Stimulated activated CD8-positive, alpha-beta memory T cell treated with anti-CD3 and anti-CD28 coated beads, Interleukin-4, amount 100 ng/mL, for 1 hour (primary cell): ENCODE measurements at places on chromosomes 5 and 9.

GRCh38 chr9:33924978-33925797 is 108.2 kb downstream of the UBE2R2 start:
- DNase-seq = no peak

DNA sequence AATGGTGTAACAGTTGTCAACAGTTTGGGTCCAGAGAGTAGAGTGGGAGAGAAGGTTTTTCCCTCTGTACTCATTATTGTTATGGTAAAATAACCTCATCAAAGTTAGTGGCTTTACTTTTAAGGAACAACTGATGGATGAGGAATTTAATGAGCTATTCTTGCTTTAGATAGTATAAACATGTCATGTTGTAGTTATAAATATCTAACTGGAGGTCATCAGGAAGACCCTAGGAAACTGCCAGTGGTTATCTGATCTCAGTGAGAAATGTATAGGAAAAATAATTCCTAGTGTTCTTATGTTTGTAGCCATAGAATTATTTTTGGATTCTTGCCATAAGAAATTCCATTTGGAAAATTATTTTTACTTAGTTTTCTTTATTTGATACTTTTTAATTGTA is 4.1 kb downstream of the ERCC6L2 start:
- DNase-seq = no peak

- no peak for DNase-seq
Observed at GRCh38 chr9:36878986-36879982, 154.8 kb downstream of the PAX5 start.

DNA sequence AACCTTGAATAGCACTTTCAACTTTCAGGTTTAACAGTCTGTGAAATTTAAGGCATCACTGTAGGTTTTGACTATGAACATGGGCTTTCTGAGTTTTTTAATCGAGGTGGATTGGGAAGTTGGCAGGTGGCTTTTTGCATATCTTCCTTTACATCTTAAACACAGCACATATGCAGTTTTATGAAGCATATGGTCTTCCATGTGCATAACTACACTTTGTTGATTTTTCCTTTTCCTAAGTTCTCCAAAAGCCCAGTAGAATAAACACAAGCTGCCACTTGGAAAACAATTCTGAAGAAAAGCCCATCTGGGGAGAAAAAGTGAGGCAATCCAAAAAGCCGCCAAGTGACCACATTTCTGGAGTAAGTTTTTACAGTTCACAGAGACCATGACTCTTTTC is 236.5 kb upstream of the IL12B start:
- no peak for DNase-seq

DNA sequence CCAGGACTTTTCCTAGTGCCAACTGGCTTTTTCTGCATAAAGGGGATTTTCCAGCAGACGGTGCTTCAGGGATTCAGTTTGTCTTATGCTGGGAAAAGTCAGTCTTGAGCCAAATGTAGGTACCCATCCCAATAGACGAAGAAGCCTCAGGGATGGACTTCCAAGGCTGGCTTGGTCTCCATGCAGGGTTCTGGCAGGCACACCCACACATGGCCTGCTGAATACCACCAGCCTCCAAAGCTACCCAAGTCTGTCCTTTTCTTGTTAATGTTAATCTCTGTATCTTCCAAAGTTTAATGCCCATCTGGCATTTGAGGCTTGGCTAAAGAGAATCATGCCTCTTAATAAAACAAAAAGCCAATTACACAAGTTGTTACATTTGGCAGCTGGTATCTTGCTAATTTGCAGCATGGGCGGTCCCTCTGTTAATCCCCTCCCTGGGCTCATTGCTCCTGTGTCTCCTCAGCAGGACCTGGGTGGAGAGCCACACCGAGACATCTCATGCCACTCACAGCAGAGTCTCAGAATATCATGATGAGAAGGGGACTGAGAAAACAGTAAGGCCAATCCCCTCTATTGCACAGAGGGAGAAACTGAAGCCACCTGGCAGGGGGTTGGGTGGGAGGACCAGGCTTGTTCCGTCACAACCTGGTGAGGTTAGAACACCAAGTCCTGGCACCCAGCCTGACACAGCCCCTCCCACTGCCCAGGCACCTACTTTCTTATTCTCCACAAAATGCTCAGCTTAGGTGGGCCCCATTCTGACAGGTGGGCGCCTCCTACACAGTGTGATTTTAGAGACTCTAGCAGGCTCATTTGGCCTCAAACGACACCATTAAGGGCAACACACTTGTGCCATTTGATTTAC is 243.2 kb downstream of the FSTL4 start:
- DNase-seq = no peak

DNA sequence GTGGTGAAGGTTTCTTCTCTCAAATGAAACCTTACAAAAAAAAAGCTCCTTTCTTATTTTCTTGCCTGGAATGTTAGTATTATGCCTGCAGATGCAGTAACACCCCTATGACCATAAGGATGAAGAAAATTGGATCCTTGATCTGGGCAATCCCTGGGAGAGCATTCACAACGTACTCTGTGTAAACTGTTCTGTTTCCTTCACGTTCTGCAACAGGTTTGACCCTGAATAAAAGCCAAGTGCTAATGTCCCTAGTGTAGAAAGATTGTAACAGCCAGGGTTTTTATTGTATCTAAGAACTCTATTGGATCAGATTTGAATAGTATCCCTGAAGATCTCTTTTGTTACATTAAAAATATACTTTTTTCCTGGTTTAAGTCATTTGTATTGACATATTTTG is 1639.6 kb upstream of the ACO1 start:
- DNase-seq = no peak

DNA sequence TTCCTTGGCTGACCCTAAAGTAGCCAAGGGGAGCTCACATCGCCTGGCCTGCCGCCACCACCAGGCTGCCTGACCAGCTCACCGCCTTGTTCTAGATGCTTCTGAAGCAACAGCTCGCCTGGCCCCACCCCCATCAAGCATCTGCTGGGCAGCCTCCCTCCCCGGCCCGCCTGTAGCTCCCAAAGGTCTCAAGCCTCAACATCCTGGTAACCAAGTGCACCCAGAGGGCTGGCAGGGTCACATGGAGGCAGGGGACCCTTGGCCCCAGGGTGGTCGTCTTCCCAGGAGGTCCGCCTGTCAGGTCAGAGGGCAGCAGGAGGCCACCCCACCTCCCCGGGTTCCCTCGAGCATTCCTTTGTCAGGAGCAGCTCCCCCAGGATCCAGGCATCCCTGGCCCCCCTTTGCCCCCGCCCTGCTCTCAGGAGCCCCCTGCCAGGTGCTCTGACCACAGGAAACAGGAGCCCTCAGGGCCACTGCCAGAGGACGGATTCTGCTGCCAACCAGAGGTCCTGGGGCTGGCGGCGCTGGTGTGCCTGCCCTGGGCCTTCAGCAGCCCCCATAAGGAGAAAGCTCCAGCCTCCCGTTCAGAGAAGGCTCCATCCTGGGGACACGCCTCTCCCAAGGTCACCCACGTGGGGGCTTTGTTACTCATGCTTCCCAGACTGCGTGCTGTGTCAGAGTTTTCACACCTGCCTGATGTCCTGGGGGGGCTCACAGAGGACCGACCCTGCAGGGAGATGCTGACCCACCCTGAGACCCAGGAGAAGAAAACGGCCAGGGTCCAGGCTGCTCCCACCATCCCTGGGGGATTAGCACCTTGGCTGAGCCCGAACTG is 3.5 kb upstream of the LRRC14B start:
- DNase-seq = no peak

DNA sequence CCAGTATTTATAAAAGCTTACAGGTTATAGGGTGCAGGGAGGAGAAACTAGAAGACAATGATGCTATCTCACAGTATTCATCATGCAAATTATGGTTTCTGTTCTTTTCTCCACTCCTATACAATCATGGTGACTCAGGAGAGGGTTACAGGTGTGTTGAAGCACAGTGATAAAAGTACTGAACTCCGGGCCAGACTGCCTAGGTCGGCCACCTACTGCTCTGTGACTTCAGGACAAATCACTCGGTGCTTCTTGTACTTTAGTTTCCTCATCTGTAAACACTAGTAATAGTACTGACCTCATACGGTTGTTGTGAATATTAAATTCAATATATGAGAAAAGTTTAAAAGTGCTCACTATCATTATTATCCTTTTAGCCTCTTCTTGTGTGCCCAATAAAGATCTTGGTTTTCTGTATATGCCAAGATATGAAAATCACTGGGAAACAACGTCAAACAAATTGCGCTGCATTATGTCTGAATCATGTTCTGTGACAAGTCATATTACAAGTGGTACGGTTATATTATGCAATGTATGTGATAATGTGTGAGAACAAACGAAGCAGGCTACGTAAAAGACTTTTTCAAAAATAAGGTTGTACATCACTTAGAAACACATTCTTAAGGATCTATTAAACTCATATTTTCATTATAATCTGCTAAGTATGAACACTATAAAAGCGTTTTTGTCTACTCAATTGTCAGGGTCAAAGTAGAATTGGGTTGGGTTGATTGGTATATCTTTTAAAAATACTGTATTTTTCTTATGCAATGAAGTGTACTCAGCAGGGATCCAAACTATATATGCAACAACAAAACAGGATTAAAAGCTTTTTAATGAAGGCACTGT is 153.3 kb downstream of the EFNA5 start:
- no peak for DNase-seq

- no peak for DNase-seq
Observed at GRCh38 chr9:134442486-134443173, 116.4 kb downstream of the RXRA start.

- DNase-seq = no peak
Observed at GRCh38 chr9:77472646-77473045, 175.5 kb downstream of the GNA14 start.

DNA sequence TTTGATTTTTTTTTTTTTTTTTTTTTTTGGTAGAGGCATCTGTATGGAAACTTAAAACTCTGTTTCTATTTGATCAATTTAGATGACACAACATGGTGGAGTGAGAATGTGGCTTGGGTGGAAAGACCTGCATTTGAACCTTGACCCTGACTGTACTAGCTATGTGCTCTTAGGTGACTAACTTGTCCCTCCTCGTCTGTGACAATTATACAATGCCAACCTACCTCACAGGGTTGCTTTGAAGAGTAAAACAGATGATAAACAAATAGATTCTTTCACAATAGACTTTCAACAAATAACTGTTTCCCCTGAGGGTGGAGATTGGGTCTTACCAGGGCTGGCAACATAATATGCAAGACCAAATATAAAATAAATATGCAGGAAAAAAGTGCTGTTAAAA is 109.3 kb downstream of the CRB2 start:
- DNase-seq = no peak

- no peak for DNase-seq
Observed at GRCh38 chr5:96067251-96067650, 105.6 kb upstream of the ELL2 start.

DNA sequence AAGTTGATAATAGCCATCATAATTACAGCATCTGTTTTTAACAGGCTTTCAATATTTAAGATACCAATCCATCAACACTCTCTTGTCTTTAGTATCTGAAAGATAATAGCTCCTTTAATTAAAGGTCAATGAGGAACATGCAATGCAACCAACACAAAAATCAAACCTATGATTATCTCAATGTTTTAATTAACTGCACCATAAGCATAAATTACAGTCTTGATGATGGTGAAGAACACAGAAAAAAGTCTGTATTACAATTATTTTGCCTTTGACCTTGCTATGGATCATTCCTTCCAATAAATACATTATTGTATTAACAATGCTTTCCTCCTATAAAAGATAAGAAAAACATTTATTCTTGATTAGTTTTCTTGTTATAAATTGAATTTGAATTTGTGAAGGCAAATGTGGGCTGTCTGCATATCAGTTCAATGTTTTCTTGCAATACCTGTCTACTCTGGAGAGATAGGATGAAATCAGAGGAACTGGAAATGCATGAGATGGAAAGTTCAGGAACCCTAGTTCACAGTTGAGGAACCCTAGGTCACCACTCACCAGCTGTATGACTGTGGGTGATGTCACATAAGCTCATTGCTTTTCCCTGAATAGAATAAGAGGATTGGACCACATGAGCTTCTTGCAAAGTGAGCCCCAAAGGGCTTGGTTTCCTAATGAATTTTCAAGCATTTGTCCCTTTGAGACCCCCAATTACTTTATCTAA is 58.5 kb upstream of the ANXA1 start:
- DNase-seq = no peak

GRCh38 chr5:87007737-87008136 is 259.9 kb upstream of the RASA1 start:
- no peak for DNase-seq

DNA sequence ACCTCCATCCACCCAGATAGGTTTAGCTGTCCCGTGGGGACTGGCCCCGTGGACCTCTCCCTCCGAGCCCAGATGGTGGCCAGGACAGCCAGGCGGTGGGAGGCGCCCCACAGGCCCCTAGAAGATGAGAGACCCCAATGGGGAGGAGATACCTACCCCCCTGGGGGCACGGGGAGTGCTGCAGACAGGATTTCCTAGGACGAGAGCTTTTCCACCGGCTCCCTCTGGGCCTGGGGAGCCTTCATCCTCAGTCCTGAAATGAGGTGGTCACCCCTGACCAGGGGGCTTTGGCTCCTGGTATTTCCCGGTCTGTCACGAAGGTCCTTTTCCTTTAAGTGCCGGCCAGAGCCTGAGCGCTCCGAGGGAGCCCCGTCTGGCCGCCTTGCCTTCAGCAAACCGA is 46.8 kb downstream of the MRPL36 start:
- DNase-seq = no peak

GRCh38 chr5:138639326-138639725 is 64.1 kb upstream of the HSPA9 start:
- DNase-seq = no peak

- DNase-seq = no peak
Observed at GRCh38 chr5:3787604-3788003, 192.0 kb downstream of the IRX1 start.

GRCh38 chr5:77424921-77425320 is 67.2 kb downstream of the WDR41 start:
- no peak for DNase-seq

DNA sequence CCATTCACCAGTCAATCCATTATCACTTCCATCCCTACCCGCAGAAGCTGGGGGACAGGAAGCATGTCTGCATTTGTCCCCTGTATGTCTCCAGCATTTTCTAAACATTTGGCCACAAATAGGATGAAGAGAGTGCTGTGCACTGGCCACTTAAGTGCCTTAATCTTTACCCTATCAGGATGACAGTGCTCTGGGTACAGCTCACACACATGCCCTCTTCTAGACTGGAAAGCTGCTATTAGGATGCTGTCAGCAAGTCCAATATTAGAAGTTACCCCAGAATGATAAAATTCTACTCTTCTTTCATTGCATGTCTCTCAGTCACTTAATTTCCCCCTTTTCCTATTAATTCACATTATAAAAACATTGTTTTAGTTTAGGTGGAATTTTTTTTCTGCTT is 168.4 kb downstream of the RASEF start:
- DNase-seq = no peak

- DNase-seq = no peak
Observed at GRCh38 chr5:74130155-74130897, 504.3 kb downstream of the ARHGEF28 start.

DNA sequence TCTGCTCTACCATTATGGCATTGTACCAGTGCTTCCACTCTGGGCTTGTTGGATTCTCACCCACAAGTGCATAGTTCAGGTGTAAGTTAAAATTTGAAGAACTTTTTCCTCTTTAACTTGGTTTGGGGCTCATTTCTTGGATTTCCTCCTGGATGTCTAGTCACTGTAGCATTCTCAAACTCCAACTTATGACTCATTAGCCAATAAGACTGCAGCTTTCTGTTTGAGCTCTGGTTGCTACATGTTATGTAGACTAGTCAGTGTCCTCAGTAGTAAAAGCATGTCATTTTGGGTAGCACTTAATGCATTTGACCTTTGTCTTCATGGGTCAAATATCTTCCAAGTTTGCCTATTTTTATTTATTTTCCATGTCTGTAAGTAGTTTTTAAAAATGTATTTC is 790.8 kb downstream of the BRINP1 start:
- no peak for DNase-seq

- DNase-seq = no peak
Observed at GRCh38 chr9:69317894-69318293, 7.1 kb upstream of the ENTREP1 start.

GRCh38 chr5:55289808-55290207 is 17.7 kb downstream of the DHX29 start:
- DNase-seq = no peak
